Stimulated activated CD8-positive, alpha-beta memory T cell treated with anti-CD3 and anti-CD28 coated beads, Interleukin-4, amount 100 ng/mL, for 4 hours (primary cell): ENCODE measurements at places on chromosomes 12 and 14.

DNA sequence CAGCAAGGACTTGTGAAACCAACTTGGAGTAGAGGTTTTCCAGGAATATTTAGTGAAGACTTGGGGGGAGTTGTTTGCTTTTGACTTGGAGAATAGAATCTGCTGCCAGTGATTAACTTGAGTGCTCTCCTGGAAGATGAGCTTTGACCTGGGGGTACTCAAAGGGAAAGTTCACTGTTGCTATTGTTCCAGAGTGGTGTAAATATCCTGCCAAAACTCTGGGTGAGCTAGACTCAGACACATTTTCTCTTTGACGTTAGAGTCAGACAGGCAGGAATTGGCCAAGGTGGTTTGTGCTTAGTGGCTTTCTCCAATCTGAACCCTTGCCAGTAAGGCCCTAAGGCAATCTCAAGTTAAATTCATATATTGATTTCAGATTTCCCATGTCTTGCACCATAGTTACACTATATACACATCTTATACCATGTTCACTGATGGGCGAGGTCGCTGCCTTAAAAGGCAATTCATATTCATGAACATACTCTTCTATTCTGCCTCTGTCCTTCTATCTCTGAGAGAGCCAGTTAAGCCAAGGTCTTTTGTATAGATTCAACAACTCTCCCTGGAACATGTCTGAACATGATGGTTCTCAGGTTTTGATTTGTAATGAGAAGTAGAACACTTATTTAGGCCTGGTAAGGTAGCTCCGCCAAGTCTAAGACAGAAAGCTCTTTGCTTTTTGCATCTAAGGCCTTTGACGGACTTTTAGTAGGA lies 204.6 kb upstream of the SLC38A2 start:
- no peak for DNase-seq

GRCh38 chr14:65318636-65319506 lies 93.7 kb upstream of the FUT8 start:
- DNase-seq = no peak

DNA sequence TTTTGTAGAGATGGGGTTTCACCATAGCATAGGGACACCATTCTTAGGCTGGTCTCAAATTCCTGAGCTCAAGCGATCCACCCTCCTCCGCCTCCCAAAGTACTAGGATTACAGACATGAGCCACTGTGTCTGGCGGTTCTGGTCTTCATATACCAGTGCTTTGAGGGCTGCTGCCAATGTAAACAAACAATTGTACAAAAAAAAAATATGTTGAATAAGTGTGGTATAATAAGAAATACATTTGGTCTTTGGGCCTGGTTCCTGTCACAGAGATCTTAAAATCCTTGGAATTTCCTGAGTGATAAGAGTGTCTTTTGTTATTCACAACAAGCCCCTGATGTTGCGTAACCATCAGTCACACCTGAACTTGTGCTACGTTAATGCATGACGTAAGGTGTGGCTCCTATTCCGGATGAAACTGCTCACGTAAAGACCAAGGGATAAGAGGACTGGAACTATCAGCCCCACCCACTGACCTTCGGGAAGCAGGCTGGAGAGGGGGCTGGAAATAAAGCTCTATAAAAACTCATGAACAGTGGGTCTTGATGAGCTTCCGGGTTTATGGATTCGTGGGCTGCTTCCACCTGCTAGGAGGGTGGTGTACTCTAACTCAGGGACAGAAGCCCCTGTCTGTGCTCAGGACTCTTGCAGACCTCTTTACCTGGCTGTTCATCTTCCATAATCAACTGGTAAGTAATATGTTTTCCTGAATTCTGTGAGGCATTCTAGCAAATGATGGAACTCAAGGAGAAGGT lies 16.5 kb upstream of the RIMKLB start:
- DNase-seq = no peak

- no peak for DNase-seq
Measured at GRCh38 chr12:86234316-86234855, 21.8 kb downstream of the MGAT4C start.

GRCh38 chr12:75390156-75390898 lies 562 bp upstream of the GLIPR1L2 start:
- no peak for DNase-seq

DNA sequence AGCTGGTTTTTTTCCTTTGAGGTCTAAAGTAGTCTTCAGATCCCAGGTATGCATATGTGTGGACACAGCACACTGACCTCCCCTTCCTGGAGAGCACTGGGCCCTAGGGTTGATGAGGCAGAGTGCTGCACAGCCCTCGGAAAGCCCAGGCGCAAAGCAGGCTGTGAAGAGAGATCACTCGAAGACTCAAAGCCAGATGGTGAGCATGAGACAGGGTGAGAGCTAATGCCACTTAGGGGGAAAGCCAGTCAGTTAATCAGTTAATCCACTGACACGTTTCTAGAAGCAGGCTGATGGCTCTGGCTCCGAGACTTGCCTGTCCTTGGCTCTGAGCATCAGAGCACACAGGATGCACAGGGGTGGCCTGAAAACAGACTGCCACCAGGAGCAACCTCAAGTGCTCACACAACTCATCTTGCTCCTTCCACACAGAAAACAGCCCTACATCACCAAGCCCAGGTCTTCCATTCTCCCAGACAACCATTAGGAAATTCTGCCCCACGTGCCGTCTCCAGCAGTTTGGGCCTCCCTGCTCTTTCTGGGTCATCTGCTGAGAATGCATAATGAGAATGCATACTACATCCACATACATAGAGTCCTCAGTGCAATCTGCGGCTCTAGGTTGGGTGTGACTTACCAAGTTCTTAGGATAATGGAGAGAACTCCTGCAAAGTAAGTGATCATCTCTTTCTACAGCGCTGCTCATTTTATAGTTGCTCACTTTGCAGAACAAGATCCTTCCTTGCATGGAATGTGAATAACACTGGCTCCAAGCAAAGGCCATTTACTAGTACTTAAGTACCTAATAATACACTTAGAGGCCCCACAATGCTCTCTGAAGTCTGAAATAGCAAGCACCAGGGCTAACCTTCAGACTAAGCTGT lies 12.0 kb downstream of the AQP6 start:
- no peak for DNase-seq

GRCh38 chr14:76957224-76957891 lies 71.2 kb downstream of the IRF2BPL start:
- no peak for DNase-seq

DNA sequence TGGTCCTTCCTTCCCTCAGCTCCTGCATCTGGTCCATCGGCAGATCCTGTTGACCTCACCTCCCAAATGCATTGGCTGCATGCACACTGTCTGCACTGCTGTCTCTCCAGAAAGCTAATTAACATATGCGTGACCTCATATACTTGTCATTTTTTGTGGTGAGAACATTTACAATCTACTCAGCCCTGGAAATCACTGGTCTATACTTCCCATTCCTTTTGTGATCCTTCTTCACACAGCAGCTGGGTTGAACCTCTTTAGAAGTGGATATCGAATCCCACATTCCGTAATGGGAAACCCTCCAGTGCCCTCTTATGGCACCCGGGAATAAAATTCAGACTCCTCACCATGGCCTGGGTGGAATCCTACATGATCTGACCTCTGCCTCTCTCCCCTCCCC lies 45.0 kb downstream of the SMOC1 start:
- no peak for DNase-seq

DNA sequence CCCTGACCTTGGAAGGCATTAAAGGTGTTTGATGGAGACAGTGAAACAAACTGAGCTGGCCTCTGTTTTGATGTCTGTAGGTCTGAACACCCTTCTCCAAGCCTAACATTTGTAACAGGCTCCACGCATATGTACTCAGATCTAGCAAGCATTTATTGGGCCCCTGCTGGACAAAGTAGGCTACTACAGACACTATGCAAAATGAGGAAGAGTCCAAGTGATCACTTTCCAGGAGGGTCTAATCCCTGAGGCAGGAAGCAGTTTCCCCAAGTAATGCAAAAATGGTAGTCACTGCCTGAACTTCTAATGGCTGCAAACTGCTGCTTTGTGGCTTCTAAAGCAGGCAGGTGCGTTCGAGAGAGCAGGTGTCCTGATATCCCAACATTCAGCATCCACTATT lies 405.8 kb downstream of the MED13L start:
- no peak for DNase-seq

GRCh38 chr14:74314576-74314975 lies 11.8 kb upstream of the ABCD4 start:
- no peak for DNase-seq

DNA sequence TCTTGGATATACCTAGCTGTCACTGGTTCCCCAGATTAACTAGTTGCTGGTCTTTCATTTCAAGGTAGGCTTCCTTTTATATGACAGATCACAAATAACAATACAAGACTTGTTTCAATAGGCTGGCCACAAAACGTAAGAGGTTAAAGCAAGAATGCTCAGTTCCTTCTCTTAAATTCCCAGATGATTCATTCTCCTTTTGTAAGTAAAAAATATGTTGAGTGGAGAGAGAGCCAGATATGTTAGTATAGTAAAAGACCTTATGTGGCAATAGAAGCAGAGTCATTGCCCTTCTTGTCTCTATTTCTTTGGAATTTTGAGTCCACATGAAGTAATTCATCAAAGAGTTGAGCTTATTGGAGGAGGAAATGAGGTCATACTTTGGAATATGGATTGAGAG lies 939.0 kb upstream of the ATXN7L3B start:
- DNase-seq = no peak

GRCh38 chr14:85909581-85909980 lies 379.6 kb downstream of the FLRT2 start:
- no peak for DNase-seq
